ENCODE measurements at places on chromosomes 11 and 22.

- no peak for DNase-seq
Observed at GRCh38 chr11:128776069-128776423, 82.2 kb downstream of the FLI1 start.

GRCh38 chr11:96152623-96153022, 190.4 kb downstream of the MAML2 start:
- DNase-seq = no peak

DNA sequence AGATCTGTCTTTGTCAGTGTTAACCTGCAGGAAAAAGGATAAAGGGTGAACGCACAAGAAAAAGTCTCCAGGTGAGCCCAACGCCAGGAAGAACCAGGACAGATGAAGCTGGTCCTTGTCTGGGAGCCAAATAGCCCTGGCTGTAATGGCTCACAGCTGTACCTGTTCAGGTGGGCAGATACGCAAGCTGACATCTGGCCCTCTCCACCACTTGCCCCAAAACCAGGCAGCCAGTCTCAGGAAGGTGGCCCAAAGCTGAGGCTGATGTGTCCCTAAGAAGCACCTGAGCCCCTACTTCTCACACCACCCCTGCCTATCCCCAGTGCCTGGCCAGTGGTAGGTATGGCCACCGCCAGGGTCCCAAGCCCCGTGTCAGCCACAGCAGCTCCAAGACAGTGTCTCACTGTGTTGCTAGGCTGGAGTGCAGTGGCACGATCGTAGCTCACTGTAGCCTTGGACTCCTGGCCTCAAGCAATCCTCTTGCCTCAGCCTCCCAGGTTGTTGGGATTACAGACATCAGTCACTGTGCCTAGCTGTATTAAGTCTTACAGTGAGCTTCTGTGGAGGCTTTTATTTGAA, 14.8 kb downstream of the TOP3B start:
- DNase-seq = no peak

DNA sequence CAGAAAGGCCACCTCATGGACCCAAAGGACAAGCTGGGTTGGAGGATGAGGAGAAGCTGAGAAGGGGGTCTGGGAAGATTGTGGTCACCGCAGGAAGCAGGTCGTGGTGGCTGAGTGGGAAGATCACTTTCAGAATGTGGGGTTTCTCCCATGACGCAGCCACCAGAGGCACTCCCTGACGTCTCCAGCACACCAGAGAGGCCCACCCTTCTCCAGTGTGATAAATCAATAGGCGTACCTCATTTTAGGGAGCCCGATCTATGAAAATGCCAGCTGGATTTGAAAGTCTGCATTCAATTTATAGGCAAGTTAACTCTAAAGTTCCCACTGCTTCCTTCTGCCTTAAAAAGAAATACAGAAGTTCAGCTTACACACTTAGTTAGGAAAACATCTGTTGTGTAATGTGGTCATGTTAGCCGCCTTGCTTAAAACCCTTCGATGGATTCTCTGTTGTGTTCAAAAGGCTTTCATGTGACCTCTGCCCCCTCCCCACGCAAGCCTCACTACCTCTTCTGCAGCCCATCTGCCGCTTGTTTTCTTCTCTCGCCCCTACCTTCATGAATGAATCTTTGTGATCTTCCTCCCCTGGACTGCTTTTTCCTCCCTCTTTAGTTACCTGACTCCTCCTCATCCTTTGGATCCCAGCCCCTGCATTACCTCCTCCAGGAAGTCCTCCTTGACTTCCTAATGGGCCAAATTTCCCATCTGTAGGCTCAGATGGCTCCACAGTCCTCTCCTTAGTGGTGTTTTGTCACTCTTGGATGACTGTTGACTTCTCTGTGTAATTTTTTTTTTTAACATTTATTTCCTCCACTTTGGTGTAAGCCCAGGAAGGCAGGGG, 10.7 kb downstream of the TSPAN18 start:
- no peak for DNase-seq

- no peak for DNase-seq
Observed at GRCh38 chr11:8638300-8638699, 44.2 kb downstream of the TRIM66 start.

All from SJCRH30 (cell line).